Dermis blood vessel endothelial cell (primary cell): ENCODE measurements at places on chromosomes 3 and 15.

- DNase-seq: peak; percentile 12
These were observed 101.3 kb downstream of the TMCO5A start for GRCh38 chr15:38035701-38036100.

- DNase-seq: peak; percentile 85
These were observed 37.7 kb downstream of the TM4SF4 start for GRCh38 chr3:149512073-149512782.

- DNase-seq: peak; percentile 3
These were observed 6.5 kb downstream of the TOPAZ1 start for GRCh38 chr3:44248152-44248551.

GRCh38 chr3:106850437-106850836 is 526.8 kb upstream of the CCDC54 start:
- DNase-seq: no peak

GRCh38 chr3:116000311-116000710 is 377.0 kb downstream of the GAP43 start:
- no peak for DNase-seq
